ENCODE measurements at places on chromosomes 12 and 14. TPM values are rescaled to one million over a fixed set of nuclear protein-coding genes. Genes with fewer than 3 reads are reported as not detected.

ADAM21 gene
- total RNA-seq: not detected

- DNase-seq: peak; percentile 100
Observed at GRCh38 chr12:55707841-55708694, at the start of gene ITGA7. Gene ITGA7, minus strand, starts transcription at chr12:55707904. Its CDS starts 222 bp downstream, at chr12:55707682.

DNA sequence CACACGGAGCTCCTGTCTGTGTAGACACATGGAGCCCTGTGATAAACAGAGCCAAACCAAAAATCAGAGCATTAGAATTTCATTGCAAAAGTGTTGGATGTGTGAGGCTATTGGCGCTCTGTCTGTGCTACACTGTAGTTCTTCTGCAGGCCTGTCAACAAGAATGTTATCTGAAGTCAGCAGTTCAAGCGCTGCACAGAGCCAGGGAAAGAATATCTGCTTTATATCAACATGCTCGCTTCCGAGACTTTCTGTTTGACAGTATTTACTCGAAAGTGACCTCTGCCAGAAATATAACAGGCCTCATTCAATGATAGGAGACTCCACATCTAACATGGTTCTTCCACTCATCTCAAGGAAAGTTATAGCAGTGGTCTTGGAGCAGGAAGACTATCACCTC is 118.3 kb downstream of the CCER1 start:
- DNase-seq: no peak

DNA sequence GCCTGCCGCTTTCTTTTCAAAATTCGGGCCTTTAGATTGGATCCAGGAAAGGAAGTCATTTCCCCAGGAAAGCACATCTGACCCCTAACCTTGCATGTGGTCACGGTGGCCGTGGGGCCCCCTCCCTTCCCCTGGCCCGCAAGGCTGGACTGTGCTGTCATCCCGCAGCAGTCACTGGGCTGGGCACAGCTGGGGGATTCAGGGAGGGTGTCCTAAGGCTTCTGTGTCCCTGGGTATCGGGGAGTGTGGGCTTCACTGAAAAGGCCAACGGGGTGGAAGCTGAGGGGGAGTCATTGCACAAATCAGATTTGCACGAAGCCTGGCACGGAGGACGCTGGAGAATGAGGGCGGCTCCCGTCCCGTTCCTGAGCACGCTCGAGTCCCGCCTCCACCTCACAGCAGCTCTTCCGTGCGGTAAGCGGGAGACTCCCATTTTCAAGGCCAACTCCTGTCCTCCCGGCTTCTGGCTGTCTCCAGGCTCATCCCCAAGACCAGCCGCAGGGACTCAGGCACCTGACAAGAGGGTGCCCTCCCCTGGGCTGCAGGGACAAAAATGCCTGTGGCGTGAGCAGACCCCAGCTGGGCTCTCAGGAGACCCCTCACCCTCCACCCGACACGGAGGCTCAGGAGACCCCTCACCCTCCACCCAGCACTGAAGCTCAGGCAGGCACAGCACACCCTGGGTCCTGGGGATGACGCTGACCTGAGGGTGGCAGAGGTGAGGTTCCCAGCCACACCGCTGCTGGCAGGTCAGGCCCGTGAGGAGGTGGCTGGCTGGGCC is 9.6 kb downstream of the XRCC3 start:
- no peak for DNase-seq

DNA sequence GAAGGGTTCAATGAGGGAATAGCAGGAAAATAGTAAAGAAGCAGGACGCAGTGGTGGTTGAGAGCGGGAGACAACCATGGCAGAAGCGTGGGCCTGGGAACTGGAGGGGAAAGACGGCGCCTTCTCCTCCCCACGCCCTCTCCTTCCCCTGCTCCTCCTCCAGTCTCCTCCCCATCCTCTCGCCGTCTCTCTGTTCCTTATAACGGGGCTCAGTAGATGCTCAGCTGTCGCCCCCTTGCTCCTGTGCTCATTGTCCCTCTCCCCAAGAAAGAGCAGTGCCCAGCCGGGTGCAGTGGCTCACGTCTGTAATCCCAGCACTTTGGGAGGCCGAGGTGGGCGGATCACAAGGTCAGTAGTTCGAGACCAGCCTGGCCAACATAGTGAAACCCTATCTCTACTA is 142.0 kb downstream of the BCL11B start:
- DNase-seq: peak; percentile 6

SYNE3 gene
- total RNA-seq: 5.2 TPM

GRCh38 chr12:8996682-8997405 is 7.5 kb downstream of the KLRG1 start:
- no peak for DNase-seq

GRCh38 chr12:48349471-48349870 is 1.2 kb downstream of the ZNF641 start:
- no peak for DNase-seq

FAM234B gene
- 20.8 TPM for total RNA-seq

- DNase-seq: no peak
Observed at GRCh38 chr12:98752726-98753125, 107.6 kb downstream of the APAF1 start.

GRCh38 chr12:101878243-101878821 is 952 bp downstream of the DRAM1 start:
- peak; percentile 53 for DNase-seq

DNA sequence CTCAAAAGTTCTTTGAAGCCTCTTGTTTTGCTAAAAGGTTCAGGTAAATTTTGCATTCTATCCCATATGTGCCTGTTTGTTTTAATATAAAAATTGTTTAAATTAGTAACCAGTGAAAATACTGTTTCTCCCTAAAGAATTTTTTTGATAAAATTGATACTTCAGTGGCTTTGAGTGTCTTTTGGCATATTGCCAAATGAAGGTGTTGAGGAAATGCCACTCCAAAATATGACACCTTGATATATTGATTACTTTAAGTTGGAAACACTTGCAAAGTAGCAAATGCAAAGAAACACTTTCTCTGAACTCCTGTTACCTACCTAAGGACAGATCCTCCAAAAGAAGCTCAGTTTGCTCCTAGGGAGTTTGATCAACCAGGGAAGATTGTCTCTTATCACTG is 8.4 kb downstream of the STYX start:
- DNase-seq: no peak

SLCO1B1 gene
- total RNA-seq: not detected

NTN4 gene
- total RNA-seq: 67.9 TPM

DNA sequence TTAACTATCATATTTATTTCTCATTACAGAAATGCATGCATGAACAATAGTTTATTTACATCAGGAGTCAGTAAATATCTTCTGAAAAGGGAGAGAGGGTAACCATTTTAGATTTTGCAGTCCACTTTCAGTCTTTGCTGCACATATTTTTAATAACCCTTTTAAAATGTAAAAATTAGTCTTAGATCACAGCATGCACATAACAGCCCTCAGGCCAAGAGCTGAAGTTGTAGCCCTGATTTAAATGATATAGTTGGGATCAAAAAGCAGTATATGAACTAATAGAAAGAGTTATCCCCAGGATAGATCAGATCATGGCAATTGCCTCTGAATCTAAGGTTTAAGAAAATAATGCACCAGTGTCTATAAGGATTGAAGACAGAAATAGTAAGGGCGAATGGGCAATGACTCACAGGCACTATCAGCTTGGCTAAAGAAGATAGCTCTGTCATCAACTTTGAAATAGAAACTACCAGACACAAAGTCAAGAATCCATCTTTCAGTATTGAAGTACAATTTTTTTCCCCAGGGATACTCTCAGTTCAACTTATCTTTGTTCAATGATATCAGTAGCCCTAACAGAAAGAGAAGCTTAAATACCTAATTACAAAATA is 13.1 kb upstream of the CLEC7A start:
- no peak for DNase-seq

- no peak for DNase-seq
Observed at GRCh38 chr12:54954801-54955200, 29.8 kb downstream of the TESPA1 start.

GRCh38 chr12:68242777-68243176 is 10.6 kb downstream of the IL22 start:
- DNase-seq: no peak

- no peak for DNase-seq
Observed at GRCh38 chr12:26817183-26817591, 15.8 kb downstream of the ITPR2 start.

DNA sequence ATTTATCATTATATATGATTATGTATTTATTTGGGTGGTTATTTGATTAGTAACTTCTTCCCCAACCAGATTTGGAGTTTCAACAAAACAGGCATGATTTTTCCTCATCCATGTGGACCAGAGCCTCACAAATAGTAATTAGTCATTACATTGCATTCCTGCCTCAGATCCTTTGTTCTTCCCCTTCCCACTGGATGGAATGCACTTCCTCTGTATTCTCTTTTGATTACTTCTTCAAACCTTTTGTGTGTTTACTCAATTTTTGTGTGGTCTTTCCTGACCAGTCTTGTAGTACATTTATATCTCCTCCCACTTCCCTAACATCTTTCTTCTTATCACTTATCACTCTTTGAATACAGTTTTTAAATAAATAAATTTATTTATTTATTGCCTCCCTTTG is 15.5 kb downstream of the SYT1 start:
- DNase-seq: peak; percentile 20

CS gene
- total RNA-seq: 167 TPM

DNA sequence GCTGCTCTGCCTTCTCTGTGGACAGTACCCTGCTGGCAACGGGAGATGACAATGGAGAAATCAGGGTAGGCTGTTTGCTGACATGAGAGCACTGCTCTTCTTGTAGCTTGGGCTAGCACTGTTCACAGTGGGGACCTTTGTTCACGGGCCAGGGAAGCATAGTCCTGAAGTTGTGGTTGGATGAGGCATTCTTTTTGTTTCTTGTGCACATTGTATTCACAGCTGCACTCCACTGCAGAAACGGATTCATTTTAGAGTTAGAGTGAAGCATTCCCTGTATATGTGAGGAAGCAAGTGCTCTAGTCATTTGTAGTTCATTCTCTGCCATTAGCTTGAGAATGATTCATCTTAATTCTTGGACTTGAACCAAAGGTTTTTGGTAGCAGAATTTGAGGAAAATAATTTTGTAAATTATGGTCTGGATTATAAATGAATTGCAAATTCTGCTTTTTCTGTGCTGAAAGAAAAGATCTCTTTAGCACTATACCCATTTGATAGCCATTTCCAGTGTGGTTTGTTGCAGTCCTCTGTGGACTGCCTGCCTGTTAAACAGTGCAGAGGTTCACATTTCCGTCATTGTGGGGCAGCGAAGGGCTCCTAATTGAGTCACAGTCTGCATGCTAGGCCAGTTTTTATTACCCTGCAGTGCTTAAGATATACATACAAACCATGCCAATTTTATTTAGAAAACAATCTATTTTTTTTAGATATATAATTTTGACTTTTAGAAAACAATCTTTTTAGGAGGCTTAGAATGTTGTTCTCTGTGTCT is 80.6 kb downstream of the APAF1 start:
- peak; percentile 91 for DNase-seq

GRCh38 chr12:13223941-13224340 is 27.4 kb downstream of the EMP1 start:
- no peak for DNase-seq

COCH gene
- total RNA-seq: 59.1 TPM

SLCO1C1 gene
- not detected for total RNA-seq

- DNase-seq: no peak
Observed at GRCh38 chr14:71488703-71489191, 443.5 kb upstream of the RGS6 start.

DNA sequence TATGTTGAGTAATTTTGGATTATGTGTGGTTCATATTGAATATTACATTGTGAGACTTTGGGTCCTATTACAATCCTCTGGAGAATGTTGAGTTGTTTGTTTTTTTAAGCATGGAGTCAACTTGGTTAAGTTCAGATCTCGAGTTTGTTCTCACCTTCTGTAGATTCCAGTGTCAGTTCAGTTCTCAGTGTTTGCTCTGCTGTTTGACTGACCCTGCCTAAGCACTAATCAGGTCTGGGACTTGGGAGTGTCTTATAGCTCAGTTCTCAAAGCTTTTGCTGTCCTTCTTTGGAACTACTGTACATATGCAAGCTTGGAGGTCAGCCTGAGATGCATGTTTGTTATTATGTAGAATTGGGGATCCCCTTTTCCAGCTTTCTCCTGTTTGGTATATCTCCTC is 63.1 kb downstream of the DIP2B start:
- no peak for DNase-seq

DNA sequence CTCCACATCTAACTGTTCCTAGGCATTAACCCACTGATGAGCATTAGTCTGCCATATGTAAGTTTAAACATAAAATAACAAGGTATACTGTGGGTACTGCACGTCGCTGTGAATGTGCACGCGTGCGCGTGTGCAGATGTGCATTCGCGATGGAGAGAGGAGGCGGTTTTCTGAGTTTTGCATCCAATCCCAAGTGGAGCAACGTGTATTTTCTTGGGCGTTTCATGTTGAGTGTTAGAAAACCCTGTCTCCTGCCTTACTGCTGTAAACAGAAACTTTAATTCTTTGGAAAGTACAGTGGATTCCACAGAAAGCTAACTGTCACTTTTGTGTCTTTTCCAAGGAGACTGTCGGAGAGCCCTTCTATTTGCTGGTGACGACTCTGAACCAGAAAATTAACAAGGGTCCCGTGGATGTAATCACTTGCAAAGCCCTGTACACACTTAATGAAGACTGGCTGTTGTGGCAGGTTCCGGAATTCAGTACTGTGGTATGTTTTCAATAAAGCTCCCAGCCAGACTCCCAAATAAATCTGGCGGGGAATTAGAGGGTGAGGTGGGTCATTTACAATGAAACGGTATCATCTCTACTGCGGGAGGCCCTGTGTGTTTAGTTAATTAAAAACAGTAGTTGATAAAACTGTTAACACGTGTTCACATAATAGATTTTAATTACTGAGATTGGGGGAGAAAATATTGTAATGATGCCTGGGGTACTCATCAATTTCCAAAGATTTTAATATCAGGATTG is 116.5 kb downstream of the PLXNC1 start:
- peak; percentile 42 for DNase-seq

LTB4R2 gene
- 7.4 TPM for total RNA-seq

MYF6 gene
- total RNA-seq: not detected

- no peak for DNase-seq
Observed at GRCh38 chr12:70246580-70246979, 3.3 kb downstream of the CNOT2 start.

GRCh38 chr12:116213885-116214527 is 63.5 kb downstream of the MED13L start:
- DNase-seq: no peak

- no peak for DNase-seq
Observed at GRCh38 chr14:38129705-38130104, 78.0 kb upstream of the SSTR1 start.

DNA sequence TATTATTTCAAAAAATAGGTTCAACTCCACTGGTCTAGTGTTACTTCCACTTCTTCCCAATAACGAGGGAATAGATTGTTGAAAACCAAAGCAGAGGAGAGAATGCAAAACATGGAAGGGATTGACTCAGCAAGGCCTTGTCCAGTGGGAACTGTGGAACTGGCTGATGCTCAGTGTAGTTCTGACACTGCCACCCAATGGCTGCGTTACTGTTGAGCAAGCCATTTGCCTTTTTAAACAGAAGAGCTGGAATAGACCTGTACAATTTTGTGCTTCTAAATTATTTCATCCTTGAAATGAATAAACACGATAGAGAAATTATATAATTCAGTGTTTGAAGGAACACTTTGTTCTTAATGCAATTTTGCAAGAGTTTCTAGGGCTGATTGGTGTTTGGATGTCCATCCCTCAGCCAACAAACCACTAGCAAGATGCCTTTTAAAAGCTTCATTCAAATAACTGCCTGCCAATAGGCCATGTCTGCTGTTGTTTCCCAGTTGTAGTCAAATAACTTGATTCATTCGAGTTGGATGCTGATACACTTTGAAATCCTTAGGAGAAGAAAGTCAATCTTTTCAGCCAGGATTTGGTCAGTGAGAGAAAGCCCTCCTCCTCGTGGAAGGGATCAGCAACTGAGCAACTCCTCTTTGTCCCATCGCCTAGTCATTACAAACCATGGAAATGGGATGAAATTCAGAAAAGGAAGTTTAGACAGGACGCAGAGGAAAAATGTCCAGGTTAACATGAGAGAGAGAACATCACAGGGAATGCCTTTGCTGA is 7.3 kb upstream of the MGP start:
- DNase-seq: no peak

Data from endodermal cell (in vitro differentiated cells).